ENCODE measurements at places on chromosomes 3 and 15.

- no peak for DNase-seq
These were observed 205.9 kb downstream of the RSL24D1 start for GRCh38 chr15:54990793-54991192.

DNA sequence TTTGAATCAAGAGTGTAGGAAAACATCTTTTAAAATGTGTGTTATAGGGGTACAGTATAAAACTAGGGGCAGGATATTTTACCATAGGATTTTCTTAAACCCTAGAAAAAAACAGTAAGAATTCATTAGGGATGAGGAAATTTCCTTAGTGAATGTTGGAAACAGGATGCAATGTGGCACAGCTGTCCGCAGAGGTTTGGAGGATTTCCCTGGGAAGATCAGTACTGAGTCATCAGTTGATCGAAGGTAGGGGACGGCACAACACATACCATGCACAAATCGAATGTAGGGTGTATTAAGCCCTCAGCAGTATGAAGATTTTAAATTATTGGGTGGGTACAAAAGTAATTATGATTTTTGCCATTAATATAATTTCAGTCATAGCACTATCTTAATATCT is 49.9 kb downstream of the FNDC3B start:
- DNase-seq: peak; percentile 71

- DNase-seq: no peak
These were observed 730.4 kb downstream of the EDEM1 start for GRCh38 chr3:5917932-5918331.

GRCh38 chr15:96958721-96959120 is 628.2 kb downstream of the NR2F2 start:
- no peak for DNase-seq

- DNase-seq: no peak
These were observed 194.4 kb upstream of the GBE1 start for GRCh38 chr3:81955878-81956277.

DNA sequence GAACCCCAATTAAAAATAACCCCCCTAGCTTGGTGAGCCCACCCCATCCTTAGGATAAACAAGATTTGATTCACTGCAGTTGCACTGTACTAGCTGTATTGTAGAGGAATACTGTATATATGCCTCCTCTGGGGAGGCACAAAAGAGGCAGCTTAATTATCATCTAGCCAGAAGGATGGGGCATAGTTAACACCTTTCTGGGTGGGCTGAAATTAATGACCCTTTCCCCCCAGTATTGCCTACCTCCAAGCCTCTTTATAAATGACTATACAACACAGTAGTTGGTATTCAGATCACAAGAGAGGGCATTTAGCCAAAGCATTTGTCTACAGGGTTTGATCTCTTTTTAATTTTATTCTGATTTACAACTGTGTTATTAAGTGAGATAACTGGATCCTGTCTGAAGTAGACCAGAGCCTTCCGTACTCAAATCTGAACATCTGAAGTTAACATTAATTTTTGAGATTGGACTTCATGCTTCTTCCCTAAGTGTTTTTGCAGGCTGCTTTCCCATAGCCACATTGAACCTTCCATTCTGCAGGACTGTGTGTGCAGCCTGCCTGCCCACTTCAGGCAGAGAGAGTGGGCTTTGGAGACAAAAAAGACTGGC is 807.0 kb upstream of the ARRDC4 start:
- no peak for DNase-seq

DNA sequence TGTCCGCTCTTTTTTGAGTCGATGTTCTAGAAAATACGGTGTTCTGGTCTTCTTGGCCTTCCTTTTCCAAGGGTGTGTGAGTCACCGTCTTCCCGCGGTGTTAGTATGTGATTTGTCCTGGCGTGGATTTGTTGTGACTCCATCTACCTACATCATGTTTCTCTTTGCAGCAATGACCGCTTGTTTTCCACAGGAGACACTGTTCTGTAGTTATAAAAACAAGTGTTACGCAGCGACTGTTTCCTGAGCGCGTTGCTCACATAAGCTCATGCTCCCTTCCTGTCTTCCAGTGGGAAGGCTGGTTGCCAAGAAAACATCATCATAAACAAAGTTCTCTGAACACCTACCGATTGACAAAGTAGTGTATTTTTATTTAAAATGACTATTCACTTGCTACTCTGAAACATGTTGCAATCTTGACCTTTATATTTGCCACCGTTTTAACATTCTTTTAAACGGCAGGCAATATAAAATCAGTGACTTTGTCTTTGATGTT is 19.0 kb downstream of the USP13 start:
- DNase-seq: peak; percentile 16

- DNase-seq: no peak
These were observed 30.1 kb downstream of the LAMP3 start for GRCh38 chr3:183132409-183132808.

DNA sequence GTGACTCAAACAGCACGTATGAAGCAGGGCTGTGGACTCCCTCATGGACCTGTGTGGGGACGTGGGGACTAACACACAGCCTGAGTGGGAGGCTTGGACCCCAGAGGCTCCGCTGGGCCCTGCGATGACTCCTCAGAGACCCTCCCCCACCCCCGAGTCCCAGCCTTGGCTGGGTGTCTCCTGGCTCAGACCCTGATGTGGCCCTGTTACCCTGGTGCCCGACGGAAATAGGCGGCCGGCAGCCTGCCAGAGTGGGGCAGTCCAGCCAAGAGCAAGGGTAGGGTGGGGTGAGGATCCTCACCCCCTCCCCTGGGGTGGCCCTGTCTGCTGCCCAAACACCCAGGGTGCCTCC is 15.3 kb downstream of the TNK2 start:
- DNase-seq: no peak

- DNase-seq: no peak
These were observed 47.1 kb downstream of the USF3 start for GRCh38 chr3:113649174-113649845.

- DNase-seq: no peak
These were observed 27.1 kb downstream of the KLF15 start for GRCh38 chr3:126329927-126330725.

GRCh38 chr15:63677778-63678177 is 80.6 kb downstream of the FBXL22 start:
- DNase-seq: no peak

GRCh38 chr3:13537244-13537908 is 11.5 kb upstream of the FBLN2 start:
- DNase-seq: no peak

Measured in ELR (cell line).